ENCODE measurements at places on chromosomes 4 and X.

- DNase-seq: no peak
These were observed 21.5 kb downstream of the RWDD4 start for GRCh38 chr4:183637461-183637860.

DNA sequence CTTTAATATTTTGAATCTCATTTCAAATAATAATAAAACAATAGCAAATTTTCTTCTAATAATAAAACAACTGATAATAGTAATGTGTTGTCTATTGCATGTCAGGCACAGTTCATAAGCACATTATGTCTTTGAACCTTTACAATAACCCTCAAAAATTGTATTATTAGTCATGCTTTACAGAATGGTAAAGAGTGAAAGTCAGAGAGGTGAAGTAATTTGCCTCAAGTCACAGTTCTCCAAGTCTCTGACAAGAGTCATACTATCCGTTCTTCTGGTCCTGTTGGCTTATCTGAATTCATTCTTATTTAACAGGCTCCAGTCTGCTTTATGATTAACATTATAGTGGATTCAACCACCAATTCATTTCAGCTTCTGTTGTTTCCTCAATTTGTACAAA lies 313.0 kb downstream of the AFF2 start:
- DNase-seq: no peak

- DNase-seq: no peak
These were observed 29.2 kb downstream of the SULT1E1 start for GRCh38 chr4:69830560-69831269.

GRCh38 chr4:114237997-114238396 lies 258.6 kb upstream of the ARSJ start:
- DNase-seq: no peak

DNA sequence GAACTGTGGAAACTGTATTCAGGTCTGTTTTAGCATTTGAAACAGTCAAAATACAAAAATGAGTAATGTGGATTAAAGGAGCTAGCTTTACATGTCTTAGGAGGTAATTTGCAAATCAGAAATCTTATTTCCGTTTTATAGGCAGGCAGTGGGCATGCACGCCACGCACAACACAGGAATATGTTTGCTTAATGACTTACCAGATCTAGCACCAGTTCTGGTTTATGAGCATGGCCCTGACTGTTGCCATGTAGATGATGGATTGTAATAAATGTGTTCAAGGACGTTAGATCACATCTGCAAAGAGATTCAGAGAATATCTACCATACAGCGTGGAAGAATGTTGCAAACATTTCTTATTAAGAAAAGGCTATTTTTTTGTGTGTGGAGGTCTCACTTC lies 344.5 kb upstream of the NR3C2 start:
- no peak for DNase-seq
